ENCODE measurements at places on chromosomes 12 and 14. TPM values are rescaled to one million over a fixed set of nuclear protein-coding genes. Genes with fewer than 3 reads are reported as not detected.

DNA sequence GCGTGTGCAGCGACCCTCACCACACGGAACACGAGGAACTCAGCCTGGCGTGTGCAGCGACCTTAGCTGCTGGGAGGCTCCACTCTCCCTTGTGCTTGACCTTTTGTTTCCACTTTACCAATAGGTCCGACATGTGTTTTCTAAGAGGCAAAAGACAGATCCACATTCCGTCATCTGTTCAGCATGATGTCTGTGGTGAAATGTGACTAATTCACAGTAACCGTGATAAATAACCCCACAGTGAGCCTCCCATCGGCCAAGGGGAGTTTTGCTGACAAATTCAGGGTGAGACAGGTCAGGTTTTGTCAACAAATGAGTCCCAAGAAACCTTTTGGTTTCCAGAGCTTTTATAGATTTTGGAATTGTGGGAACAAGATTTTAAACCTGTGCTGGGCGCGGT, 55.9 kb downstream of the MOK start:
- no peak for DNase-seq

- no peak for DNase-seq
Measured at GRCh38 chr12:112151766-112152541, 26.6 kb downstream of the TRAFD1 start.

DNA sequence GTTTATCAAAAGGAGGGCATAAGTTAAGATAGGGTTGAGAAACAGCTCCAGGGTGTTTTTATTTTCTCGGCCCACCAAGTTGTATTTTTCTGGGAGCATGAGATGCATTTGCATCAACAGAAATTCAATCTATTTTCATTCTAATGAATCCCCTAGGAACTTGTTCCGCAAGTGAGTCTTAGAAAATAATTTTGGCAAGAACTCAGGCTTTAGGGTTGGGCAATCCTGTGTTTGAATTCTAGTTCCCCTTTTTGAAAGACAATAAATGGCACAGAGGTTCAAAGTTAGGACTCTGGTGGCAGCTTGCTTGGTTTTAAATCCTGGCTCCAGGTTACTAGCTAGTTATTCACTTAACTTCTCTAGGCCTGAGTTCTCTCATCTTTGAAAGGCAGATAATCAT, 23.7 kb downstream of the SLC5A8 start:
- DNase-seq, result no peak

DNA sequence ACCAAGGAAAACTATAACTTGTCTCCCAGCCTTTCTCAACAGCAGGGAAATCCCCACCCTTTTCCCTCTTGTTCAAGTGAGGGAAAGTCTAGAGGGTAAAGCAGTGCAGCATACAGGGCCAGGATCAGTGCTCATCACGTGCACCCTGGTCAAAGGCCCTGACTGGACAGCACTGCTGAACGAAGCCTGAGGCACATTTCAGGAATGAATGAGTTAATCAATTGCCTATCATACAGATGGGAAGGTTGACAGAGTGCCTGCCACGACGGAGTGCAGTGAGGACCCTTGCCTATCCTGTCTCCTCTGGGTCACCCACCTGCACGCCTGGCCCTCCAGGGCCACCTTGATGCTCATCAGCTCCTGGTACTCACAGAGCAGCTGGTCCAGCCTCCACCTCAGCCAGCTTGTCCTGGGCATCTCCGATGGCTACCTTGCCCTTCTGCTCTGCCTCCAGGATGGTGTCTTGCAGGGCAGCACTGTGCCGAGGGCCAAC, 11.7 kb upstream of the KRT73 start:
- DNase-seq, result no peak

DNA sequence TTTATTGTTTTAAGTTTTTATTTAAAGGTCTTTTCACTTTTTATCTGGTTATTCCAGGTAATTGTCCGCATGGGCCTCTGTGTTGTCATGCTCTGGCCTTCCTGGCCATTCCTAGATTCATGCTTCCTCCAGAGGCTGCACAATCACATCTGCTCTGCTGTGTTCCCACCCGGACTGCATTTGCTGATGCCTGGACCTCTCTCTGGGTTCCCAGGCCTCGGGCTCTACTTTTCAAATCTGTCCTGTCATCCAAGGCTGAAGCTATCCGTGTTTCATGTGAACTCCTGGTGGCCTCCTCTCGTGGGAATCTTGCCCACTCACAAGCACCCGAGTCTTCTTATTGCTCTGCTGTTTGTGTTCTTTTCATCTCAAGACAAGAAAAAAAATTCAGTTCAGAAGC, 16.1 kb upstream of the VDR start:
- no peak for DNase-seq

GRCh38 chr12:7302266-7302986, 1.4 kb upstream of the ACSM4 start:
- DNase-seq, result no peak

The NOPCHAP1 gene
- 14.1 TPM for total RNA-seq

The SLCO1B1 gene
- not detected for total RNA-seq

The SPX gene
- 29.4 TPM for total RNA-seq

The DIO2 gene
- total RNA-seq, result 0.32 TPM

Data from pancreas (tissue), 10 donors.